Tibial nerve (tissue), 4 donors: ENCODE measurements at places on chromosomes 6 and 20. TPM values are rescaled to one million over a fixed set of nuclear protein-coding genes. Genes with fewer than 3 reads are reported as not detected.

Gene HLA-DQB1
- 0.90 TPM for total RNA-seq

Gene KIF25
- total RNA-seq, result not detected

Gene CRISP2
- not detected for total RNA-seq

- H3K27me3 ChIP-seq, result no peaks in the 10 kb centered on the region
- H3K27ac ChIP-seq, result no peak overlapping the region
- no peak for DNase-seq
- no peaks in the 10 kb centered on the region for H3K4me1 ChIP-seq
- H3K4me3 ChIP-seq, result no peak overlapping the region
Measured at GRCh38 chr6:165745492-165745891, 82.5 kb upstream of the PDE10A start.
